ENCODE measurements at places on chromosomes 16 and 17. TPM values are rescaled to one million over a fixed set of nuclear protein-coding genes. Genes with fewer than 3 reads are reported as not detected.

Gene KRT20
- not detected for total RNA-seq

Gene CDK3
- 7.3 TPM for total RNA-seq

Gene AMDHD2
- total RNA-seq: 54.0 TPM

Gene CCDC200
- not detected for total RNA-seq

Gene DPH1
- total RNA-seq: 24.6 TPM

Gene KCNH4
- 0.05 TPM for total RNA-seq

Gene ZNF750
- not detected for total RNA-seq

Gene PRSS27
- 1.0 TPM for total RNA-seq

Gene ST6GALNAC2
- not detected for total RNA-seq

Gene SLC2A4
- not detected for total RNA-seq

Gene C16orf92
- total RNA-seq: not detected

Gene CSH1
- total RNA-seq: not detected

Gene KRTAP2-1
- not detected for total RNA-seq

Gene TRIM16
- 10.0 TPM for total RNA-seq

Gene SLFN13
- 56.2 TPM for total RNA-seq

Gene RCVRN
- total RNA-seq: not detected

Gene SLFN14
- total RNA-seq: not detected

Gene NHERF2
- total RNA-seq: 2.8 TPM

Gene DNAAF8
- total RNA-seq: 0.68 TPM

Gene ARL5C
- total RNA-seq: not detected

Gene CBLN1
- not detected for total RNA-seq

Gene HAP1
- 0.08 TPM for total RNA-seq

Gene PITPNM3
- total RNA-seq: 0.71 TPM

Gene KRT14
- not detected for total RNA-seq

Gene CEP112
- total RNA-seq: 2.3 TPM

Gene VMO1
- not detected for total RNA-seq

Gene MPP3
- not detected for total RNA-seq

Gene GPR142
- total RNA-seq: not detected

Gene RHBDL3
- total RNA-seq: 0.82 TPM

Gene PKD1
- total RNA-seq: 66.0 TPM

Gene ANKS4B
- total RNA-seq: not detected

Gene NAE1
- total RNA-seq: 77.3 TPM

Gene NTN3
- 0.10 TPM for total RNA-seq

Gene ODAD4
- total RNA-seq: 0.89 TPM

Gene DBNDD1
- not detected for total RNA-seq

Gene PDILT
- total RNA-seq: not detected

Gene SULT1A4
- total RNA-seq: 5.9 TPM

Gene ZNF469
- total RNA-seq: 0.83 TPM

Gene LGALS9
- 160 TPM for total RNA-seq

Gene VPS35
- 76.1 TPM for total RNA-seq

Gene TM4SF5
- not detected for total RNA-seq

Gene DDX42
- 106 TPM for total RNA-seq

Gene ZG16B
- total RNA-seq: 3.7 TPM

Gene AANAT
- total RNA-seq: not detected

Gene G6PC1
- total RNA-seq: not detected

Gene FOXL1
- total RNA-seq: not detected

Gene CKLF
- 139 TPM for total RNA-seq

Gene CALB2
- not detected for total RNA-seq

Gene MT3
- total RNA-seq: 7.5 TPM

Gene CDK5R1
- 5.8 TPM for total RNA-seq

Gene C1QL1
- 0.34 TPM for total RNA-seq

Gene FBXL16
- total RNA-seq: 7.3 TPM

Gene TRIM72
- total RNA-seq: not detected

Gene COX11
- total RNA-seq: 45.4 TPM

Gene PIMREG
- 17.1 TPM for total RNA-seq

Gene BCL6B
- total RNA-seq: 0.47 TPM

Gene CIITA
- total RNA-seq: 23.3 TPM

Gene KIF2B
- not detected for total RNA-seq
